PC-3 (cell line): ENCODE measurements at places on chromosomes 6 and 20.

DNA sequence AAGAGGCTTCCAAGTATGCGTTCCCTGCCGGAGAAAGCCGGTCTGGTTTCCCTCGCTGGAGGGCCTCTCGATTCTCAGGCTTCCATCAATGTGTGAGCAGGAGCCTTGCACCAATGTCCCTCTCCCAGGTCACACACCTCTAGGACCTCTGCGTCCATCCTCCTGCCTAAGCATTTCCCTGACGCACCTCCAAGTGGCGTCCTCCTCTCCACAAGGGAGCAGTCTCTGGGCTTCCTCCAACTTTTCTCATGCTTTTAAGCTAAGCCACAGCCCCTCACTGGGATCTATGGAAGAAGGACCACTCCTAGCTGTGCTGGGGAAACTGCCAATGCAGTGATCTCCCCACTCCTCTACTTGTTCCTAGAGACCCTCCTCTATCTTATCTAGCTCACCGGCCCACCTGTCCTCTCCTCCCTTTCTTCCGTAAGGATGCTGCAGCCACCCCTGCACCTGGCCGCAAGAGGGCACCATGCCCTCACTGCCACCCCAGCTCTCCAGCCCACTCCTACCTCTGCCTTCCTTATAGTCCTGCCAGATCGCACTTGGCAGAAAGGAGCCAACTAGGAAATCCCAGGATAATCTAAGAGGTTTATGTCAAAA lies 258.7 kb downstream of the LRFN2 start:
- H3K27me3 ChIP-seq: no peaks in the 10 kb centered on the region
- DNase-seq: peak; percentile 55
- no peak overlapping the region for H3K27ac ChIP-seq
- no peaks in the 10 kb centered on the region for H3K36me3 ChIP-seq

- no peaks in the 10 kb centered on the region for H3K27me3 ChIP-seq
- peak; percentile 22 for DNase-seq
- no peaks in the 10 kb centered on the region for H3K4me1 ChIP-seq
Measured at GRCh38 chr6:28597924-28598722, 72.4 kb downstream of the GPX5 start.

DNA sequence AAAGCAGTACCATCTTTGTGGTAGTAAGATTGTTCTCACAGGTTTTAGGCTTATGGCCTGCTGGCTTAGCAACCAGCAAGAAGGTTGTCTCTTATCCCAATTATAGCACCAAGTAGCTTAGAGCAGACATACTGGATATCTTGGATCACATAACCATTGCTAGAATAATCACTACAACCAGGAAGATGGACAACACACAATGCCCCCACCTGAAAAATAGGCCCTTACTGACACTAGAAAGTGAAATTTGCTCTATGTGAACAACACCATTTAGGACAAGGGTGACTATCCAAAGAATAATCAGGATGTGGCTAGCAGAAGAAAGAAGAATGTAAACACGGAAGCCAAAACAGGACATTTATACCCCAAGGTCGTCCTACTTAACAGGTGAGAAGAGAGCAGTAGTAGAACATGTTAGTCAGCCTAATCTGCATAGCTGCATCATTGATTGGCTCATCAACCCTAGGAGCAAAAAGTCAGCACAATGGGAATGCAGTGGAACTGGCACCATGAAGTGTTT lies 172.7 kb upstream of the MARCKS start:
- no peaks in the 10 kb centered on the region for H3K27me3 ChIP-seq
- peak; percentile 44 for DNase-seq
- H3K36me3 ChIP-seq: no peaks in the 10 kb centered on the region
- no peak overlapping the region for H3K4me3 ChIP-seq
- H3K4me1 ChIP-seq: peaks cover 8% of the 10 kb centered on the region

DNA sequence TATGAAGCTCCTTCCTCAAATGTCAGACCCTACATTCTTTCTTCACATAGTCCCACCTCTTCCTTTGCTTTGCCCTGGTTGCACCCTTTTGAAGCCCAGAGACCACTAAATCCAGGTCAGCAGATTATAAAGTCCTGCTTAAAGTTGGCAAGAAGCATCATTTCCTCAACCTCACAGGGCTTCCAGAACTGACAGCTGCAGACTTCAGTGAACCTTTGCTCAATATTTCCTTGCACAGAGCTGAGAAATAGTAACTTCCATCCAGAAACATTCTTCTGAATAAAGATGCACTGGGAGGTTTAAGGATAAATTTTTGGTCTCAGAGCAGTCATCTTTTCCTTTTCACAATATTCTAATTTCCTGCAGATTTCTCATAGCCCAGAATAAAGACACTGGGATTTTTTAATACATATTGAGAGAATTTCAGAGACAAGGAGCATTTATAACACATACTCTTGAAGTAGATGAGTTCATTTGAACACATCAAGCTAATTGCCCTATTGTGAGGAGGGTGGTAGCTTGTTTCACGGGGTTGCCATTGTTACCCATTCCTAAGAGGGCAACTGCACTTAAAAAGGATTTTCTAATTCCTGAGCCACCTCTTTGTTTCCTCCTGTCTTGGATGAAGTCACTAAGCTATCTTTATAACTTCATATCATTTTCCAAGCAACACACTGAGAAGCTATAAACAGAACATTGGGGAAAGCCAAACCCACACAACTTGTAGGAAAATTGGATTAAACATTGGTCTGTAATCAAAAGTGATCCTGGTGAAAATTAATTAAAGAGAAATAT lies 150.2 kb upstream of the PLN start:
- H3K4me1 ChIP-seq: no peaks in the 10 kb centered on the region
- no peaks in the 10 kb centered on the region for H3K36me3 ChIP-seq
- no peak for DNase-seq
- H3K27ac ChIP-seq: no peak overlapping the region

GRCh38 chr20:61424628-61425420 lies 172.8 kb downstream of the CDH4 start:
- H3K36me3 ChIP-seq: no peaks in the 10 kb centered on the region
- no peaks in the 10 kb centered on the region for H3K4me1 ChIP-seq
- no peak overlapping the region for H3K4me3 ChIP-seq
- peaks cover 3% of the 10 kb centered on the region for H3K27me3 ChIP-seq
- H3K27ac ChIP-seq: no peak overlapping the region

- no peak overlapping the region for H3K4me3 ChIP-seq
- H3K36me3 ChIP-seq: no peaks in the 10 kb centered on the region
- no peaks in the 10 kb centered on the region for H3K27me3 ChIP-seq
- no peaks in the 10 kb centered on the region for H3K4me1 ChIP-seq
- no peak for DNase-seq
Measured at GRCh38 chr6:65803186-65803585, 96.2 kb upstream of the EYS start.

DNA sequence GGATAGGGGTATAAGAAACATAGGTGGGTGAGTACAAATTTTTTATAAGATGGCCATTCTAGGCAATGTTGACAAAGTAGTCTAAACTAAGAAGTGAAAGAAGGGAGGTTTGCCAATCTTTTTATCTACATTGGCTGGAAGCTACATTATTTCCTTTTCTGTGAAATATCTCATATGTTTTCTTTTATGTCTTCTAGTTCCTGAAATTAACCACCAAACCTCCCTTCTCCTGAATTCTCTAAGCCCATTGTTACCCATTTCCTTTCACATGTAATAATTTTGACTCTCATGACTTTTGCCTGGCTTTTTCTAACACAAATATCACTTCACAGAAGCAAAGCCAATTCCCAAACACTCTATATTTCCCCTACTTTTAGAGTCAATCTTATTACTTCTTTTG lies 496.2 kb upstream of the JAG1 start:
- H3K36me3 ChIP-seq: no peaks in the 10 kb centered on the region
- H3K4me3 ChIP-seq: no peak overlapping the region
- no peak overlapping the region for H3K27ac ChIP-seq
- H3K4me1 ChIP-seq: no peaks in the 10 kb centered on the region
- DNase-seq: no peak

GRCh38 chr6:107114926-107115694 lies at the start of gene BEND3:
Gene BEND3 (minus strand): TSS chr6:107115515. CDS start chr6:107099285, 16,230 bp downstream.
- no peak within 1 kb of the TSS for H3K27ac ChIP-seq
- no peaks in the 10 kb centered on the region for H3K27me3 ChIP-seq
- H3K4me3 ChIP-seq: peak within 1 kb of the TSS; percentile 76
- H3K36me3 ChIP-seq: no peaks in the 10 kb centered on the region

DNA sequence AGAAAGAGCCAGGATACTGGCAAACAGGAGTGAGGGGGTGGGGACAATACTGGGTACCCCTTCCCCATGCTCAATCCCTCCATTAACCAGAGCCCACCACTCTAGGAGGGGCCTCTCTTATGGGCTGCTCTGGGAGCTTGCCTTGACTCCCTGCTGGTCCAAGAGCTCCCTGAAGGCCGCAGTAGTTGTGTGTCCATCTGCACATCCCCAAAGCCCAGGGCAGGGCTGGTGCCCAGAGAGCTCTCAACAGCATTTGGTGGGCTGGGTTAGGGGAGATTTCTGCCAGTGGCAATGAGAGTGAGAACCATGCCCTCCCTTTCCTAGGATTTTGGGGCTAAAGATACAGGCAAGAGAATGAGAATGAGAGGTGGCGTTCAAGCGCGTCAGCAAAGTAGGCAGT lies 230.6 kb upstream of the PMEPA1 start:
- no peaks in the 10 kb centered on the region for H3K36me3 ChIP-seq
- H3K4me1 ChIP-seq: peaks cover 51% of the 10 kb centered on the region
- H3K27me3 ChIP-seq: no peaks in the 10 kb centered on the region

- H3K27me3 ChIP-seq: no peaks in the 10 kb centered on the region
- peaks cover 34% of the 10 kb centered on the region for H3K4me1 ChIP-seq
- H3K4me3 ChIP-seq: no peak overlapping the region
- H3K36me3 ChIP-seq: no peaks in the 10 kb centered on the region
- peak; percentile 83 for DNase-seq
Measured at GRCh38 chr6:152085451-152085921, 278.0 kb downstream of the ESR1 start.

DNA sequence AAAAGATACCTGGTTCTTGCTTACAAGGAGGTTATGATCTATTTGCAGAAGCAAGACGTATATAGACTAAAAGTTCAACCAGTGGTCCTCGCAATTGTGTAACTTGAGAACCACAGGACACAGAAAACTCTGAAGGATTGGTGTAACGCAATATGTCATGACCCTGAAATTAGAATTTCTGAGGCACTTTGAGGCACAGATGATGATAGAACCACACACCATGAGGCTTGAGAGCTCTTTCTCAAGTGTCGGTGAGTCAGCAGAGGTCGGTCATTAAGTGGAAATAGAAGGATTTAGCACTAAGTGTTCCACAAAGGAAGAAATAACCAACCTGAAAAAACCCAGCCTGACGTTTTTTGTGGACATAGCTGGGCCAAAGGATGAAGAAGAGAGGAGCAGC lies 15.3 kb upstream of the CCN2 start:
- no peaks in the 10 kb centered on the region for H3K36me3 ChIP-seq
- H3K27ac ChIP-seq: no peak overlapping the region
- H3K27me3 ChIP-seq: no peaks in the 10 kb centered on the region
- no peak for DNase-seq
- H3K4me3 ChIP-seq: no peak overlapping the region
- no peaks in the 10 kb centered on the region for H3K4me1 ChIP-seq

GRCh38 chr6:99768166-99768565 lies 161.5 kb downstream of the PRDM13 start:
- DNase-seq: no peak
- H3K4me3 ChIP-seq: no peak overlapping the region
- peaks cover 20% of the 10 kb centered on the region for H3K27me3 ChIP-seq
- no peak overlapping the region for H3K27ac ChIP-seq

- no peak for DNase-seq
- no peaks in the 10 kb centered on the region for H3K4me1 ChIP-seq
- H3K27ac ChIP-seq: no peak overlapping the region
- H3K36me3 ChIP-seq: no peaks in the 10 kb centered on the region
- no peak overlapping the region for H3K4me3 ChIP-seq
Measured at GRCh38 chr20:46523108-46523507, 9.7 kb upstream of the ZNF334 start.

DNA sequence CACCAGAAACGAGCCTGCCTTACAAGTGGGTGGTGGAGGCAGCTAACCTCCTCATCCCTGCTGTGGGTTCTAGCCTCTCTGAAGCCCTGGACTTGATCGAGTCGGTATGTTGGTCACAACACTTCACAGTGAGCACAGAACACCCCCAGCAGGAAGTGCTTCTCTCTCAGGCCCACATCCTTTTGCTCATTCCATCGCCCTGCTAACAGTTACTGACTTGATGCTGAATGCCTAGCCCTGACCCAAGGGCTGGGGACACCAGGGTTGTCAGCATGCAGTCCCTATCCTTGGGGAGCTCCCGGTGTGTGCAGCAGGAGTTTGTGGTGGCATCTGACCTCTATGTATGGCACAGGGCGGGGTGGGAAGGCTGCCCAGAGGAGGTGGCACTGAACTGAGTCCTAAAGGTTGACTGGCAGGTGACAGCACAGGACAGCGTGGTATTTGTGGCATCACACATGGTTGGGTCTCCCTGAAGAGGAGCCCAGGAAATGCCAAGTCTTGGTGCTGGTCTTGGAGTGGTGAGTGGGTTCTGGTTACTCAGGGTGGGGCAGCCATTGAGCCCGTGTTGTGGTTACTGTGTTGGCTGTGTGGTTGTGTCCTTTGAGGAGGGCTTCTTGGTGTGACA lies 26.7 kb downstream of the GTSF1L start:
- DNase-seq: no peak
- H3K36me3 ChIP-seq: peaks cover 42% of the 10 kb centered on the region
- H3K4me3 ChIP-seq: no peak overlapping the region
- H3K27me3 ChIP-seq: no peaks in the 10 kb centered on the region

- H3K4me3 ChIP-seq: no peak overlapping the region
- H3K36me3 ChIP-seq: no peaks in the 10 kb centered on the region
- H3K4me1 ChIP-seq: no peaks in the 10 kb centered on the region
- peaks cover 99% of the 10 kb centered on the region for H3K27me3 ChIP-seq
Measured at GRCh38 chr20:59403261-59403961, 103.0 kb downstream of the EDN3 start.

DNA sequence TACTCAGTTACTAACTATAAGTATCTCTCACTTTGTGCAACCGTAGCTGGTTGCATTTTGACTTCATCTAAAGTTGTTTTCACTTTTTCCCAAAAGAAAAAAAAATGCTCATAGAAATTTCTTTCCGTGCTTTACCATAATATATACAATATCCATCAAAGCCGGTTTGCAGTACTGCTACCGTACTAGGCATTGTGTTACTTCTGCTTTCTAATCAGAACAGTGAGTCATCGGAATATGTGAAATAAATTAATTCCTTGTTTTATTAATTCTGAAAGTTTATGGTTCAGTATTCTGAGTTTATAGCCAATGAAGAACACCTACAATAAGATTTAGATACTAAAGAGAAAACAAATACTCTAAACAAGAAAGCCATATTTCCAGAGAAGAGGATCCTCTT lies 72.5 kb downstream of the TNFRSF21 start:
- peaks cover 56% of the 10 kb centered on the region for H3K36me3 ChIP-seq
- H3K27ac ChIP-seq: no peak overlapping the region
- DNase-seq: no peak
- peaks cover 7% of the 10 kb centered on the region for H3K4me1 ChIP-seq
- no peaks in the 10 kb centered on the region for H3K27me3 ChIP-seq

DNA sequence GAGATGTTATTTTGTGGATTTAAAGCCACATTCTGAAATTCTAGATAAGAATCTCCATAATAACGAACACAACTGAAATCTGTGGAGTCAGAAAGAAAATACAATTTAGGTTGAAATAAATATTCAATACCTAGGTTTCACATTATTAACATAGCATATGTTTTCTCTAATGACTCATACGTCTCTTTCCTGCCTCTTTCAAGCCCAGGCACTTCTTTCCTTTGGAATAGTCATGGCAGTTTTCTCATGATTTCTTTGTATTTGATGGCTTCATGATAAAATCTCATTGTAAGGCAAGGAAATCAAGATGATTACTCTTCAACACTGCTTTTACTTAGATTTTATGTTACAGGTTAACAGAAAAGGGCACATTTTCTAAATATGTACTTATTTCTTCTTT lies 803.7 kb downstream of the PHF3 start:
- no peak for DNase-seq
- no peaks in the 10 kb centered on the region for H3K4me1 ChIP-seq
- no peaks in the 10 kb centered on the region for H3K36me3 ChIP-seq
